ENCODE measurements at places on chromosomes 16 and 17. TPM values are rescaled to one million over a fixed set of nuclear protein-coding genes. Genes with fewer than 3 reads are reported as not detected.

Gene JUP
- 87.9 TPM for total RNA-seq

Gene GPRC5C
- 15.5 TPM for total RNA-seq

Gene C16orf89
- 2.0 TPM for total RNA-seq

Gene FAM234A
- 94.9 TPM for total RNA-seq

Gene DPEP3
- 0.68 TPM for total RNA-seq

- DNase-seq, result no peak
Measured at GRCh38 chr17:60968266-60968665, 290.6 kb downstream of the BCAS3 start.

DNA sequence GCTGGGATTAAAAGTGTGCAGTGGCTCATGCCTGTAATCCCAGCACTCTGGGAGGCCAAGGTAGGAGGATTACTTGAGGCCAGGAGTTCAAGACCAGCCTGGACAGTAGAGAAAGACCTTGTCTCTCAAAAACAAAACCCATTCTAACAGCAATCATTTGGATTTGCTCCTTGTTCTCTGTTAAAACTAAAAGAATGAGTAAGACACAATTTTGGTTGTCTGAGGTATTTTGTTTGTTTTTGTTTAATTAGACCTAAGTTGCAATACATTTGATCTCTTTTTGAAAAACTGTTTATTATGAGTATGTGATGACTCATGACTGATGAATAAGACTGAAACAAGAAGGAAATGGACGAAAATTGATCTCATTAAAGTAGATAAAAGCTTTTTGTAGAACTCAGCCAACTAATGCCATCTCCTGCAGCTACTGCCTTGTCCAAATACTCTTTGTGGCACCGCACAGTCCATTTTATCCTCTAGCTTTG lies 29.0 kb downstream of the GLG1 start:
- no peak for DNase-seq

- DNase-seq, result no peak
Measured at GRCh38 chr17:49707246-49707607, 537 bp downstream of the SLC35B1 start.

Gene PERCC1
- total RNA-seq, result not detected

- DNase-seq, result no peak
Measured at GRCh38 chr16:30866031-30866430, 27.8 kb downstream of the BCL7C start.

Gene PLXDC1
- 1.6 TPM for total RNA-seq

- DNase-seq, result no peak
Measured at GRCh38 chr16:58563235-58563634, 47.9 kb downstream of the SETD6 start.

GRCh38 chr16:4244254-4245076 lies 2.6 kb upstream of the SRL start:
- DNase-seq, result peak; percentile 62

GRCh38 chr17:7440113-7440833 lies 961 bp downstream of the FGF11 start:
- DNase-seq, result peak; percentile 85

- peak; percentile 71 for DNase-seq
Measured at GRCh38 chr16:89615596-89616090, 2.2 kb downstream of the DPEP1 start.

- DNase-seq, result no peak
Measured at GRCh38 chr16:21647562-21648164, 4.7 kb downstream of the IGSF6 start.

Gene HSD17B2
- total RNA-seq, result not detected

Gene TLE7
- not detected for total RNA-seq

Gene HES7
- total RNA-seq, result 0.33 TPM
